Occipital lobe (tissue), 3 donors: ENCODE measurements at places on chromosomes 12 and 14.

DNA sequence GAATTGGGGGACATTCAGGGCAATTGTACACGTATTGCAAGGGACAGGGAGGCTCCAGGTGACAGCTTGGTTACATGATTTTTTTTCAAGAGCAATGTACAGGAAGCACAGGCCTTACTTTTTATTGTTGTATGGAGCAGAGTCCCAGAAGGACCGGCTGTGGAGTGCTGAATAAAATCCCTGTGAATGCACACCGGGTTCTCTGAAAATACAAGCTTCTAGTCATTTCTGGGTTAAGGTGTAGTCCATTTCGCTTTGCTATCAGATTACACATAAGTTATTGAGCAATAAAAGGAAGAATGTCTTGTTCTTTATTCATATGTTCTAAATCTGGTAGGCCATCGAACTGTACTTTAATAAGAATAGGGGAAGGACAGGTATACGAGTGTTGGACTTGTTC lies 52.2 kb downstream of the PDE3A start:
- no peak for DNase-seq

DNA sequence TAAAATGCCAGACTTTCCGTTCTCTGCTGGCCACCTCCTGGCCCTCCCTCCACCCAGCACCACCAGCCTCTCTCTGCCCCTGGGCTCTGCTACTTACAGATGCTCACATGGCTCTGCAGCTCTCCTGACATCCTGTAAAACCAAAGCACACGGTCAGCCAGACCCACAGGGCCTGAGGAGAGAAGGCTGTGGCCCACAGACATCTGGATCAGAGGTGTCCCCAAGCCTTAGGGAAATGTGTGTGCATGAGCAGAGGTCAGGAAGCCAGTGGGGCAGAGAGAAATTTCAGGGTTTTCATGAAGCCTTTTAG lies 11.5 kb downstream of the KRT77 start:
- no peak for DNase-seq

DNA sequence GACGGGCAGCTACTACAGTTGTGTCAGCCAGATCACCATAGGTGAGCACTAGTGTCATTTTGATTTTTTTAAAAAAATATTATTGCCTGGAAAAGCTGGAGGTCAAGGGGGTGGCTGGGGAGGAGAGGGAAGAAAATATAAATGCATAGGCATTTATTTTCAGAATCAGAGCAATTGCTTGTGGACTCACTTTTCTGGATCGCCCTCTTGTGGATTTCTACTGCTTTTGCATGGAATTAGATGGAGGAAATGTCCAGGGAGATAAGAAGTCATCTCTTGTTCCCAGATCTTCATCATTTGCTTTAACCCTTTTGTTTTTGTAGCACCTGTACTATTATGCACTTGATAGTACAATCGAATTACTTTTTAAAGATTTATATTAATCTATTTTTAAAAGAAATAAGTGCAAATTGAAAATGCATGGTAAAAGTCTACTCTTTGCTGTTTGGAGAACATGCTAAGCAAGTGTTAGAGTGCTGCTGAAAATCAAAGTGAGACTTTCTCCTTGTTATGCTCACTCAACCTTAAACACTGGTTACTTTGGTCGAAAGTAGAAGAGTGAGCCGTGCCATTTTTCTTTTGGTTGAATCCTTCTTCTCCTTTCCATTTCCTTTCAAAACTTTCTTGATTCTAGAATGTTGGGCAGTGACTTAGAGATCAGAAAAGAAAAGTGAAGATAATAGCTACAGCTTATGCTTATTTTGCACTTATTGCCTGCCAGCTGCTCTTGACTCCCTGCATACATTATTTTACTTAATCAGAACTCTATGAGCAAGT lies 60.6 kb upstream of the ANO4 start:
- no peak for DNase-seq

DNA sequence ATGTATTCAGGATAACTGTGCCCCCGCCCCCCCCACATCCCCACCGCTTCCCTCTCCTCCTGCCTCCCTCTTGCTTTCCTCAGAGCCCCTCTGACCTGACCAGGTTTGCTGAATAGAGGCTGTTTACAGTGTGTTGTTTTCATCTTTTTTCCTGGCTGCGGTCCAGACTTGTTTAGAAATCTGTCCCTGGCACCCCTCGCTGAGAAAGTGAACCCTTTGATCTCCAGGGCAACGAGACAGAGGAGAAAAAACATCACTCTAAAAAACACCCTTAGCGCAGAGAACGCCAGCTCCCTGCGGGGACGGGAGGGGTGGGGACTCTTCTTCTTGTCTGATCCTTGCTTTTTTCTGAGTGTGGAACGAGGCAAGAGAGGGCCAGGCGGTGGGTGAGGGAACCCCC lies 22.5 kb downstream of the SDS start:
- DNase-seq = no peak

- no peak for DNase-seq
Observed at GRCh38 chr14:100872259-100873095, 31.0 kb downstream of the RTL1 start.

GRCh38 chr14:100525615-100526014 lies 61.6 kb downstream of the BEGAIN start:
- DNase-seq = no peak

GRCh38 chr12:13142747-13143146 lies 39.3 kb upstream of the GSG1 start:
- DNase-seq = no peak

GRCh38 chr12:53652366-53652765 lies 23.5 kb downstream of the ATP5MC2 start:
- DNase-seq = no peak

GRCh38 chr12:124621296-124621660 lies 53.9 kb upstream of the NCOR2 start:
- no peak for DNase-seq

DNA sequence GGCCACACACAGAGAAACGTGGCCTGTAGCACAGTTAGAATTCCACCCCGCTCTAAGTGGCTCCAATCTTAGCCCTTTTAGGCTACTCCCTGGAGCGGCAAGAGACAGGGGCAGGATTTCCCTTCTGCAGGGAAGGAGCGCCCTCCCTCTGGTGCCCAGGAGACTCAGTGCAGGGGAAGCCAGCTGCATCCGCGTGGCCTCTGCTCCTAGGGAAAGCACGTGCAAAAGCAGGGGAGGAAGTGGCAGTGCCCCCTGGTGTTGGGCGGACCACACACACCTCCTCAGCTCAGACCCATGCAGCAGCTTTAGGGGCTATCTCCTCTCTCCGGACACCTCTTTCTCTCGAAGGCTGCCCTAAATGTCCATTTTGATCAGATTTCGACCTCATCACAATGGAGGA lies 50.0 kb downstream of the SPRING1 start:
- DNase-seq = no peak

GRCh38 chr12:24444634-24445033 lies 495.2 kb upstream of the SOX5 start:
- no peak for DNase-seq

DNA sequence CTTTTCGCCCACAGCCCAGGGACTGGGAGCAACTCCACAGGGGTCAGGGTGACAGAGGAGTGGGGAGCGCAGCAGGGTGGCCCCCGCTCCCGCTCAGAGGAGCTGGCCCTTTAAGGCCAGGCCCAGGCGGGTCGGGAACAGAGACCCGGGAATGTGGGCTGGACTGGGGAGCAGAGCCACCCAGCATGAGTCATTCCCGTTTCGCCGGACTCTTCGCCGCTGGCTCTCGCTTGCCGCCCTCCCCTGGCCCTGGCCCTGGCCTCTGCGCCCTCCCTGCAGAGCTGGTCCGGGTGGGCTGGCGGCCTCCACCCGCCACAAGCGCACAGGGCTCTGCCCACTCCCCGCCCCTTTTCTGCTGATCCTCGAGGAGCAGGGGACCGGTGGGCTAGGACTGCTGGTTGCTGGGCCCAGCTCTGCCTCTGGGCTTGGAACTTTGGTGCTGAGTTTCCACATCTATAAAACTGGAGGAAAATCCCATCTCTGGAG lies 92.8 kb downstream of the NINJ2 start:
- DNase-seq = no peak

DNA sequence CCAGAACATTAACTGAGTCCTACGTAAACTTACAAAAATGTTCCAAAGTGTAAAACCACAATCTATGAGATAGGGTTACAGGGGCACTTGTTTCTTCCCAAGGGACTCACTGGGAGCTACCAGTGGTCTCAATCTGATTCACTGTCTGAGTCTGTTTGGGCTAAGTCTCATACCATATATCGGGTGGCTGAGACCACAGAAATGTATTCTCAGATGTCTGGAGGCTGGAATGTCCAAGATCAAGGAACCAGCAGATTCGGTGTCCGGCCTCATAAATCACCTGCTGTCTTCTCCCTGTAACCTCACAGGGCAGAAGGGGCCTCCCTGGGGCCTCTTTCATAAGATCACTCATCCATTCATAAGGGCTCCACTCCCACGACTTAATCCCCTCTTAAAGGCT lies 616.3 kb upstream of the TMEM132C start:
- DNase-seq = no peak

DNA sequence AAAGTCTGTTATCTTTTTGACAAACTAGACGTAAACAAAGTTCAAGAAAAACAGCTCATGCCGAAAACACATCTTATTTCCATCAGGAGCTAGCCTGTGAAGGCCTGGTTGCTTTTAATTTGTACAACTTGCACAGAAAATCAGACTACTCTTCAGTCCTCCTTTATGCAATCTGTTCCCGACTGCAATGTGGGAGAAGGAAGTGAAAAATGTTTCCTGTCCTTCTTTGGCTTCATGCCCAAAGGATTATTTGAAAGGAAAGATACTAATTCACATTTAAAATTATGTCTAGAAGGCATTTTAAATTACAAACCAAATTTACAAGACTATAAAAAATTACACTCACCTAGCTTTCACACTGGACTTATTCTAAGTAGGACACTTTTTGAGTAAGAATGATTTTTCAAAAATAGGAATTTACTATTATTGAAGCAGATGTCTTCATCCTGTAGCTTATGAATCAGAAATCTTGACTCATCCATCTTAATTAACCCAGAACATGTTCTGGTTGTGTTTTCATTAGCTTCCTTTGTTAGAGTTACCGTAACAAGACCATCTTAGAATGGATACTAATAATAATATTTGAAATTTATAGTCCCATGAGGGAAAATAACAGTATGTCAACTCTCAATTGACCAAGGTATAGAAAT lies 272.6 kb downstream of the PRKD1 start:
- no peak for DNase-seq

GRCh38 chr12:132268674-132269073 lies 60.7 kb downstream of the GALNT9 start:
- DNase-seq = no peak

- no peak for DNase-seq
Observed at GRCh38 chr14:66231820-66232219, 254.4 kb upstream of the CCDC196 start.

GRCh38 chr12:108403952-108404351 lies 64.8 kb upstream of the CMKLR1 start:
- no peak for DNase-seq

DNA sequence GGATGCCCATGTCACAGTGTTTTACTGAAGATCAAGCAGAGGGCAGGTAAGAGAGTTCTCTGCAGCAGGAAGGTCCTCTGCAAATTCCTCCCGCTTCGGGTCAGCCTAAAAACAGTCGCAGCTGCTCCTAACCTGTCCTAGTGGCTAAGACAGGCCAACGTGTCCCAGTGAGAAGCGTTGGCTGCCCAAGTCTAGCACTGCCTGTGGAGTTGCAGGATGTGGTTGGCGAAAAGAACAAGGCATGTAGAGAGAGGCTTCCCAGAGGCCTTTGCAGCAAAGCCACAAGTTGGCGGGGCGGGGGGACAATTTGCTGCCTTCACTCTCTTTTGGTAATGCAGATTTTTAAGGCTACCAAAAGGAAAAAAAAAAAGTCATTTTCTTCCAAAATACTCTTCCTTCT lies 340.1 kb downstream of the BCL11B start:
- DNase-seq = no peak

- DNase-seq = no peak
Observed at GRCh38 chr12:28278499-28278898, 88.2 kb downstream of the CCDC91 start.

- DNase-seq = no peak
Observed at GRCh38 chr12:79939728-79940310, 4.9 kb upstream of the PPP1R12A start.

- DNase-seq = no peak
Observed at GRCh38 chr12:64631197-64631596, 20.9 kb downstream of the RASSF3 start.

- no peak for DNase-seq
Observed at GRCh38 chr12:58513852-58514251, 406.5 kb downstream of the LRIG3 start.

DNA sequence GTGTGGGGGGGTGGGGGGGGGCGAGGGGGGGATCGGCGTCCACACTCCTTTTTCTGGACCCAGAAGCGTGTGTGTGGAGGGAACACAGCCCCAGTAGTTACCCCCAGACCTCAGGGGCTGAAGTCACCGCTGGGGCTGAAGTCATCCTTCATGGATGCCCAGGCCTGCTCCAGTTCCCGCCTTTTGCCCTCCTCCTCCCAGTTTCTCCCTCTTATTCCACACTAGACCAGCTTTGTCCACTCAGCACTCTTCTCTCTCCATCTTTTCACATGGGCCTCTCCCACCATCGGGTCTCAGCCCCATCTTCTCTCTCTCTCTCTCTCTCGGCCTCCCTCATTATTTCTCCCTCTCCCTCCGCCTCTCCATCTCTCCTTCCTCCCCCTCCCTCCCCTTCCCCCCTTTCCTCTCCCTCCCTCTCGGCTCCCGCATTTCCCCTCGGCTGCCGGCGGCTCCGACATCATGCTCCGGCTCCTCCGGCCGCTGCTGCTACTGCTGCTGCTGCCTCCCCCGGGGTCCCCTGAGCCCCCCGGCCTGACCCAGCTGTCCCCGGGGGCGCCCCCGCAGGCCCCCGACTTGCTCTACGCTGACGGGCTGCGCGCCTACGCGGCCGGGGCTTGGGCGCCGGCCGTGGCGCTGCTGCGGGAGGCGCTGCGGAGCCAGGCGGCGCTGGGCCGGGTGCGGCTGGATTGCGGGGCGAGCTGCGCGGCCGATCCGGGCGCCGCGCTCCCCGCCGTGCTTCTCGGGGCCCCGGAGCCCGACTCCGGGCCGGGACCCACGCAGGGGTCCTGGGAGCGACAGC lies at the start of gene P3H3:
Gene P3H3, plus strand, starts transcription at position 426 of the 799 bp plus-strand sequence. Its CDS starts 34 bp downstream, at position 460.
- peak; percentile 41 for DNase-seq

DNA sequence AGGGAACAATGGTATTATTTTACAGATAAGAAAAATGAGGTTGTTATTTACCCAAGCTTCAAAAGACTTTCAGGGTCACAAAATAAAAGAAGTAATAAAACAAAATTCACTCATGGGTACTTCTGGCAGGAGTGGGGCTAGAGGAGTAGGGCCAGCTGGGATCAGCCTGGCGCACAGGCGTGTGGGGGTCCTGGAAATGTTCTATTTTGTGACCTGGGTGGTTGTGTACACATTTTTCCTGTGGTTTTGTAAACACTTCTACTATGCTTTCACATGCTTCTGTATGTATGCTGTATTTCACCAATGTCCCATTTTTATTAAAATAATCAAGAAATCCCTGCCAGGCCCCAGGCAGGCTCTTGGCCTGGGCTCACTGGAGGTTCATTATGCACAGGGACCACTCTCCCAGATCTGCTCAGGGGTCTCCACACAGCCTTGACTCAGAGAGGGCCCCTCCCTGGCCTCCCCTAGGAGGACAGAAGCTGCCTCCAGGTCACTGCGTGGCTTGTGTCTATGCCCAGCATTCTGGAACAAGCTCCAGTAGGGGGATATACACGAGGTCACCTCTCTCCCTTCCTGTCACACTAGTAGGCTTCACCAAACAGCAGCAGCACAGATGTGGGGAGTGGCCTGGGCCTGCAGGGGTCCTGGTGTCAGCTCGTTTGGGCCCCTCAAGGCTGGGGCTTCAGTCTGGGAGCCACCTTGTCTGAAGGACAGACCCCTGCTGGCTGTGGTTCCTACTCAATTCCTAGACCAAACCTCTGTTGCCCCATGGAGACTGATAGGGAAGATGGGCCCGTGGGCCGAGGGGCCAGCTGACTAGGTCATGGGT lies 37.8 kb downstream of the ANAPC7 start:
- DNase-seq = no peak
